ENCODE measurements at places on chromosomes 2 and 18.
A peak's percentile ranks its signal among the peaks of the same experiment; 100 is the strongest.

GRCh38 chr2:128420131-128420530 lies 101.5 kb upstream of the HS6ST1 start:
- ATAC-seq, result no peak

DNA sequence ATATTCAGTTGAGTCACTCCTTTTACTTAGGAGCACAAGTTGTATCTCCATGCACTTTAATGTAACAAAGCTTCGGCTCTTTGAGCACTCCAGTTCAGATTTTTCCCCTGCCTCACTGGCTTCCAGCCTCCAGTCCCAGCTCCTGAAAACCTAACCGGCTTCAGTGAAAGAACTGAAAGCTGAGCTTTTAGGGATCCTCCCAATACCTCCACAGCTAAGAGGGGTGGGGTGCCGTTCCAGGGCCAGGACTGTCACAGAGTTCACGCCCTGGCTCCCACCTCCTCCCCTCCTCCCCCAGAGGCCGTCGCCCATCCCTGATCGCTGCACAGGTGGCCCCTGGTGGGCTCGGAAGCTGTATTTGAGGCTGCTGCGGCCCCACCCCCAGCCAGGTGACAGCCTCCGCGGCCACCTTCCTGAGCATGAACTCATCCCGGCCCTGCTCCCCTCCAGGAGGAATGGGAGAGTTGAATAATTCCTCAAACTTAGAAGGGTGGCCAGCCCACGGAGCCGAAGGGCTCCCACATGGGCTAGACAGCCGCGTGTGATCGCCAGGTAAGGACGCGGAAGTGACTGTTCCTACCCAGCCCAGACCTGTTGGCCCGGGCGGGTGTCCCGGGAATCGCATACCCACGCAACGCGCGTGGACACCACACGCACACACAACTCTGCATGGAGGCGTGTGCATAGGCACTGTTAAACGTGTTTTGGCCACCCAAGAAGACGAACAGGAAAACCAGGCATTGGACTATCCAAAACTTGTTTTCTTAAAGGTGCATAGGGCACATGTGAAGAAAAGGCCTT lies 1.8 kb downstream of the MYO5B start:
- ATAC-seq, result no peak

DNA sequence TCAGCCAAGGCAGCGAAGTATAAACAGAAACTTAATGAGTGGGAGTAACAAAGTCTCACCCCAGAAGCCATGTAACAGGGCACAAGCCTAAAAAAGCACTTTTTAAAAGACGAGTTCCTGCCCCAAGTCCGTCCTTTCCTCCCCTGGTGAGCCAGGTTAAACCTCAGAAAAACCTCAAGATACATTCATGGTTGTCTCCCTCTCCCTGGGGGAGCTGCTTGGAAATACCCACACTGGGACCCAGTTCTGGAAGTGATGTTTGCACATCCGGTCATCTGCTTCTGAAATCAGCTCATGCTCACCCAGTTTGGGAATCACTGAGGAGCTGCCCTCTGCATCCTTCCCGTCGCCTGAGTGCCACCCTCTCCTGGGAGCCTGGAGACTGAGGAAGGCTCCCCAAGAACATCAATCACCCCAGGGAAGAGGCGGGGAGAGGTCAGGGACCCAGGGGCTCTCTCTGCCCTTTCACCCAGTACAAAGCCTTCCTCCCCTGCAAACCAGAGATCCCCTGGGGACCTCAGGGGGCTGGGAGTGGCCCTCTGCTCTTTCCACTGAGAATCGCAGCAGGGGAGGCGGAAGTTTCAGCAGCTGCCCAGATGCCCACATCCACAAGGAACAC lies 150.6 kb upstream of the AGAP1 start:
- no peak for ATAC-seq

GRCh38 chr18:52995875-52996274 lies 655.9 kb downstream of the DCC start:
- no peak for ATAC-seq

GRCh38 chr2:147923846-147924245 lies 79.0 kb downstream of the ACVR2A start:
- ATAC-seq, result no peak

DNA sequence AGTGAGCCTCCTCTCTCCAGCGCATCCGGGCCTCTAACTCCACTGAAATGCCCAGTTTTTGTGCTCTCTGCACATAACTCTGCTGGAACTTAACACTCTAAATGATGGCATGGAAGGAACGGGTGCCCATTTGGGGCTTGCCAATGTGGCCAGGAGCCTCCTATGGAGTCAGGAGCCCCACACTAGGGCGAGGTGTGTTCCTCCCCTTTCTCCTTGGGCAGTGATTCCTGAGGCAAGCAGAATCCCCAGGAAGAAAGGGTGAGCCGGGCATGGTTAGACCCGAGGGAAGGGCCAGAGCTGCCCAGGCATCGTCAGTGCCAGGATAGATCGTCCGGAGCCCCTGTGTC lies 63.0 kb downstream of the DDX1 start:
- ATAC-seq, result no peak

GRCh38 chr2:132789066-132789465 lies 119.1 kb upstream of the LYPD1 start:
- ATAC-seq, result no peak

DNA sequence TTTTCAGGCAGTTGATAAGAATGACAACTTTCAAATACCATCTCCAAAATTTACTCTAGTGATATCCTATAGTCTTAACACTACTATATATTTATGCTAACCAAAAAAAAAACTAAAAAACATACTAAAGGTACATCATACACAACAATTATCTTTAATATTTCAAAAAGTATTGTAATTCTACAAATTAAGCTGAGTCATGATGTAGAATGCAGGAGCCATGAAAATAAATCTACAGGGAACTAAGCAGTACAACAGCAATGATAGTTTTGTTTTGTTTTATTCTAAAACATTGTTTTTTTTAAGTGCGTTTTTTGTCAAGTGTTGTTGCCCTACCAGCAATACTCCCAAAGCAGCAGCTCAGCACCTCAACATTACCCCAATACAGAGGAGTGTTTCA lies 314.3 kb downstream of the FSIP2 start:
- no peak for ATAC-seq

- no peak for ATAC-seq
Measured at GRCh38 chr2:183416753-183417152, 292.5 kb downstream of the NUP35 start.

DNA sequence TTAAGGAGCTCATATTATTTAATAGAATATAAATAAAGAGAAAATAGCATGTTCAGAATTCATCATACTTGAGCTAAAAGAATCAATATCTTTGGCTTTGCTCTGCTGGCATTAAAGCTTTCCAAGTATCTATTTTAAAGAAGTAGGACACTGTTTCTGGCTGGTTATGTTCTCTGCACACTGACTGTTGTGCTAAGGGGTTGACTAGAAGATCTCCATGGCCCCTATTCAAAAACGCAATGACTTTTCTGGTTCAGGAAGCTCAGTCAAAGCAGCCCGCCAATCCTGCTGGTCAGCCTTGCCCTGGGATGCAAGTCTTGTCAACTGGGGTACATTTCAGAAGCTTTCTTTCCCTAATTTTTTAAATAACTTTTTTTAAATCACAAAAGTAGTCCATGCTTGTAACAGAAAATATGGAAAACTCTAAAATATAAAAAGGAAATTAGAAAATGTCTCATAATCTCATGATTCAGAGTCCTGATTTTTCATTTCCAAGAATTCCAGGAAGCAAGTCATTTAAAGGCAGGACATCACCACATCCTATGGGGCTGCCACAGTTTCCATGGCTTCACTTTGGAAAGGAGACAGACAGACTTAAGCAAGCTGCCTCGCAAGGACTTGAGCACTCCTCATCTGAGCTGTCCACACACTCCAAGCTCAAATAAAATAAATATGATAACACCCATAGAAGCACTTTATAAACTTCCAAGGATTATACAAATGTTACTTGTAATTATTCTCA lies 195.1 kb downstream of the TXNL1 start:
- no peak for ATAC-seq

DNA sequence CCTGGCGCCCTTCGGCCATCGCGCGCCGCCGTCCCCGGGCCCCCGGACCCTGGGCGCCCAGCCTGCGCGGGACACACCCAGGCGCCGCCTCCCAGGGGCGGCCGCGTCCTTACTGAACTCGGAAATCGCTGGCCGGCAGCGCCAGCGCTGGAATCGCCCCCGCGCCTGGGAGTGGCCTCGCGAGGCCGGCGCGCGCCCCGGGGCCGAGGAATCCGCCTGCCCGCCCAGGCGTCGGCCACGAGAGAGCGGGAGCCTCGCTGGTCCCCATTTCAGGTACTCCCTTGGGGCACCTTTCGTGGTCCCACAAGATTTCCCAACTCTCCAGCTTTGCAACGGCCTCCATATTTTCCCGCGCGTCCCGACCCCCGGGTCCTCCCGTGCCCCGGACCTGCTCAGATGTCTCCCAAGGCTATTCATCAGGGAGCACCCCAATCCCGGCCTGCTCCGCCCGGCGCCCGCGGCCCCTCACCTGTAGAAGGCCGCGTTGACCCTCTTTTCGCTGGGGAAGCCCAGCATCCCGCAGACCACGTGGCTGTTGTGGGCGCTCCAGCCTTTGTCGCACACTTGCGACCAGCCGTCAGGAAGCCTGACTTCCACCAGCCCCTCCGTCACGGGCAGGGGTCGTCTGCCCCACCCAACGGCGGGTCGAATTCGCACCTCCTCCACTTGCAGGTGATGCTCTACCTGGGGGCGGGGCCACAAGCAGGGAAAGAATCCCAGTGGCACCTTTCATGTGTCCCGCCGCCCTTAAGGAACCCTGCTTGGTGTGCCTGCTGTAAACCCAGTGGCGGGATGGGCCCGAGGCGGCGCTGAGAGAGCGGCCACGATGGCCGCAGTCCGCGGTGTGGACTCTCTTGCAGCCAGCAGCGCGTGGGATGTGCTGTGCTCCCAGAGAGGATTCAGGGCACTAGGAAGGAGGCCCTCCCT lies 4.6 kb downstream of the LOXL3 start:
- peak; percentile 87 for ATAC-seq

DNA sequence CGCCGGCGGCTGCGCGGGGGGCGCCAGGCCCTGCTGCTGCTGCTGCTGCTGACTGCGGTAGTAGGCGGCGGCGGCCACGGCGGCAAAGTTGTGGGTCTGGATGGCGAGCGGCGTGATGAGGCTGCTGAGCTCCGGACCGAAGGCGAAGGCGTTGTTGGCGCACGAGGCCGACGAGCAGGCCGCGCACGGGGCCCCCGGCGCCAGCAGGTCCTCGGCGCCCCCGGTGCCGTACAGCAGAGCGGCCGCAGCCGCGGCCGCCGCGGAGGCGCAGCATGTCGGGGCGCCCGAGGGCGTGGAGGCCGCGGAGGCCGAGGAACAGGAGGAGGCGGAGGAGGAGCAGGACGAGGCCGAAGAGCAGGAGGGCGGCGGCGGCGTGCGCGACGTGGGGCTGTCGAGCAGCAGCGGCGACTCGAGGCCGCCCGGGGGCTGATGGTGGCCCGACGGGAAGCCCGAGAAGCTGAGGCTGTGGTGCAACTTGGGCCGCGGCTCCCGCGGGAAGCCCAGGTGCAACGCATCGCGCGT lies 1.8 kb downstream of the ZFP36L2 start:
- ATAC-seq, result no peak

- ATAC-seq, result no peak
Measured at GRCh38 chr18:63539904-63540510, 2.2 kb upstream of the SERPINB12 start.

- ATAC-seq, result peak; percentile 87
Measured at GRCh38 chr2:153478289-153479261, at the start of gene RPRM. Gene RPRM, minus strand, starts transcription at chr2:153478762. Its CDS starts 197 bp downstream, at chr2:153478565.

- ATAC-seq, result no peak
Measured at GRCh38 chr2:207676827-207677354, 34.5 kb upstream of the CCNYL1 start.

GRCh38 chr18:79405781-79406575 lies 10.2 kb downstream of the NFATC1 start:
- ATAC-seq, result peak; percentile 82

- ATAC-seq, result peak; percentile 11
Measured at GRCh38 chr2:160465002-160465401, 28.6 kb downstream of the RBMS1 start.

DNA sequence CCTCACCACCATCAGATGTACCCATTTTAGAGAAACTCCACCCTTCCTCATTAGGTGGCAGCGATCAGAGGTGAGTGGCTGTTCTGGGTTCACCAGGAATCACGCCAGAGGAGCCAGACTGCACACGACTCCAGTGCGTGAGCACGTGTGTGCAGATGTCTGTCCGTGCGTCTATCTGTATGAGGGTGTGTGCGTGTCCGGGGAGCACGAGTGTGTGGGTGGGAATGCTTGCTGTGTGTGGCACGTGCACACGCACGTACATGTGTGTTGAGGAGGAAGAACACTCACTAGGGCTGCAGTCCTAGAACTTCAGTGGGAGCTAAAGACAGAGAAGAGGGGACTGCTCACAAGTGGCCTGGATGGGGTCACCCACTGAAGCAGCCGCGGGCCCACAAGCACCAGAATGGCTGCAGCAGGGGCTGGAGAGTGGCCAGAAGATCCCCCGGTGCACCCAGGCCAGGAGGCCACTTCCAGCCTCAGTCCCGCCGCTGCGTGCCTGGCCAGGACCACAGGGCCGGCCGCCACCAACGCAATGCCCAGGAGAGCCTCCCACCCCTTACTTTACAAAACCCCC lies 13.9 kb downstream of the HDAC4 start:
- ATAC-seq, result no peak

DNA sequence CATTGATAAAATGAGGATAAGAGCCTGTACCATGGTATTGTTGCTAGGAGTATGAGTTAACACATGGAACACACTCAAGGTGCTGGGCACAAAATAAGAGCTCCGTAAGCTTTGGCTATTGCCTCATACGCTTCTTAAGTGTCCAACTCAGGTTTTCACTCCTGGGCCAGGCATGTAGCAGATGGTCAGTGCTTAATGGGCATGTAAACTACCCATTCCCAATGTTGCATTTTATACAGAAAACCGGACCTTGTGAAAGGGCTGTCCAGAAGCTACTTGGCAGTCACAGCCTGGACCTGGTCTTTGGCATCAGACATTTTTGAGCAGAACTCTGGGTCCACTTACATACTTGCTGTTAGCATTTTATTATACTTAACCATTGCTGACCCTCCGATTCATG lies 26.9 kb downstream of the MGAT5 start:
- ATAC-seq, result no peak

- ATAC-seq, result no peak
Measured at GRCh38 chr18:46294318-46294717, 190.1 kb downstream of the HAUS1 start.

- ATAC-seq, result no peak
Measured at GRCh38 chr18:33826151-33826550, 248.1 kb downstream of the ASXL3 start.

GRCh38 chr2:186949726-186950256 lies 100.8 kb upstream of the ZSWIM2 start:
- ATAC-seq, result no peak

- ATAC-seq, result no peak
Measured at GRCh38 chr18:35730691-35731370, 149.3 kb downstream of the GALNT1 start.

- ATAC-seq, result no peak
Measured at GRCh38 chr2:161133366-161133765, 26.9 kb upstream of the TANK start.

DNA sequence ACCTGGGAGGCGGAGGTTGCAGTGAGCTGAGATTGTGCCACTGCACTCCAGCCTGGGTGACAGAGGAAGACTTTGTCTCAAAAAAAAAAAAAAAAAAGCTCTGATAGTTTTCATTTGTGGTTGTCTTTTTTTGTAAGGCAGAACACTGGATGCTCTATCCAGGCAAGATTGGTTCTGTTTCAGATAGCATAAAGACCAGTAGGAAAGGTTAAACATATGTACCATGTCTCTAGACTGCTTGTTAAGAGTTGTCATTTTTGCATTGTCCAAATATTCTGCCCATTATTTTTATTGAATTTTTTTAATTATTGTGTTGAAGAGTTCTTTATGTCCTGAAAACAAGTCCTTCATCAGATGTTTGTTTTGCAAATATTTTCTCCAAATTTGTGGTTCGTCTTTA lies 60.0 kb downstream of the NCOA1 start:
- ATAC-seq, result no peak

All from activated T-helper 17 cell treated with anti-CD3 and anti-CD28 coated beads, Interleukin-2, amount 50 U/mL, for 72 hours (primary cell).